Fibroblast of skin of right quadriceps (primary cell): ENCODE measurements at places on chromosomes 13 and 19.

DNA sequence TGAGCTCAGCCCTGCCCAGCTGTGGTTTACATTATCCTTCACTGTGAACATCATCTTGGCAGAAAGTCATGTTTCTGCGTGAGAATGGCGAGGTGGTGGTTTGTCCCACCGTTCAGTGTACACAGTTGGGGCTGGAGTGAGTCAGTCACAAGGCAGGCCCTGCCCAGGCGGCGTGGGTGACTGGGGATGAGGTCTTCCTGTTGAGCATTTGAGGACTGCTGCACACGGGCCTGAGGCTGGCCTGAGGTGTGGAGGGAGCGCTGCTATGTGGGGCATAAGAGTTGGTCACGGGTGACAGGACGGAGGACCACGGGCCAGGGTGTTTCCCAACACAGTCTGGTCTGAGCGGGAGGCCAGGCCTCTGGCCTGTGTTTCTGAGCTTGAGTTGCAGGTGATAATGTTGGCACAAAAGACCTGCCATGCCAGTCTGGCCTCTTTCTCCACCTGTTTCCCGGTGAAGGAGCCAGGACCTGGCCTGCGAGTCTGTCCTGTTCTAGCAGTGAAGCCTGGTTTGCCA, 13.4 kb upstream of the C19orf33 start:
- peak; percentile 81 for DNase-seq

DNA sequence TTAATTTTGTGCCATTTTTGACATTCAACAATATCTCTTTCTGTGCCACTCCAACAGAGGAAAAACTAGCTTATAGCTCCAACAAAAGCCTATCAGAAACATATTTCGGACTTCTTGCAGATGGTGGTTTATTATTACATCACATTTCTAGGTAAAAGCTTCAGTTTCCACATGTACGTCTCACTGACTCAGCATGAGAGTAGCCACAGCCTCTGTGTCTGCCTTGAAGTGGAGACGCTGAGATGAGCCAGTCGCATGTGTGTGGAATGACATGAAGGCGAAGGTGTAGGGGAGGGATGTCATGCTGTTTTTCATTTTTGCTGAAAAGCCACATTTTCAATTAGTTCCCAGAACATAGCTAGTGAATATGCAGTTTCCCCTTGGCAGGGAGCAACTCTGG, 598.6 kb downstream of the EFNB2 start:
- DNase-seq, result peak; percentile 67

- no peak for DNase-seq
Measured at GRCh38 chr13:94031609-94032008, 447.9 kb downstream of the DCT start.

- peak; percentile 25 for DNase-seq
Measured at GRCh38 chr19:7833225-7834099, 3.4 kb downstream of the EVI5L start.

DNA sequence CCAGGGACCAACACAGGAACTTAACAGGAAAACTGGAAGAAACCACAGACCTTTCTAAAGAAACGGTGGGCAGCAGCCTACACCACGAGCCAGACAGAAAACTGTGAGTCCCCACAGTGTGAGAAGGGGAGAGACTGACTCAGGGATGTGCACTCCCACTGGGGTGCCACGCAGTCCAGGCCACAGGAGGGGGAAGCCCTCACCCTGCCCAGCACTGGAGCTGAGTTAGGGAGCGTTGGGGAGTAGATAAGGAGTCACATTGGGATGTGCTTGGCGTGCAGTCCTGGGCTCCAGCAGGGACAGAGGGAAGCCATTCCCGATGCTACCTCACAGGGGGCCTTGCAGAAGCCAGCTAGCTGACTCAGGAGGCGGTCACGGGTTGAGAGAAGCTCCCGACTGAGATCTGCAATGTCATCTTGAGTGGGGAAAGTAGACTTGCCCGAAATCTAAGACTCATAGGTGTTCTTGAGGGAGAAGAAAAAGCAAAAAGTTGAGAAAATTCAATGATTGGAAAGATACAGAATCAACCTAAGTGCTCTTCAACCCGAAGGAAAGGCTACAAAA, 17.3 kb downstream of the SIGLEC8 start:
- no peak for DNase-seq

DNA sequence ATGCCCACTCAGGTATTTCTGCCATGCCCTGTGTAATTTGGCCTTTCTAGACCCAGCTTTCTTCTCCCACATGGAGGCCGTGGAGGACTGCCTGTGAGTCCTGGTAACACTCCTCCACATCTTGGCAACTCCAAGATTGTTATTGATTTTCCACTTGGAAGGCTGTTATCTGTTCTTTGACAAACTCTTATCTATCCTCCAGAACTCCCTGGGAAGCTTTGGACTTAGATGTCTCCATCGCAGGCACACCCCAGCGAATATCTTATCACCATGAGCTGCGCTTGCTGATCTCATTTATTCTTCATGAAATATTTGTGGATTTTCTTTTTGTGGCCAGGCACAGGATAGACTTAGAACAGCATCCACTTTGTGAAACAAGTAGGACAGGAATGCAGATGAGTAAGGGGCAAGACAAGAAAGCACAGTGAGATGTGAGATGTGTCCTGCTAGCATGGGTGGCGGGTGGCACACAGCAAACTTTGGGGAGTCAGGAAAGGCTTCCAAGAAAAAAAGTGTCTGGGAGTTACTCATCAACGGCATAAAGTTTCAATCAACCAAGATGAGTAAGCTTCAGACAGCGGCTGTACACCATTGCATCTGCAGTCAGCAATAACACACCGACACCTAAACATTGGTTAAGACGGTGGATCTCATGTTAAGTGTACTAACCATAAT, 84.5 kb upstream of the IRS2 start:
- peak; percentile 62 for DNase-seq

GRCh38 chr19:42053037-42053935, 16.7 kb downstream of the GRIK5 start:
- no peak for DNase-seq
